ENCODE measurements at places on chromosomes 7 and 10. TPM values are rescaled to one million over a fixed set of nuclear protein-coding genes. Genes with fewer than 3 reads are reported as not detected.

Gene ACTA2
- 122 TPM for polyA plus RNA-seq

GRCh38 chr7:116426428-116427156 lies 72.9 kb upstream of the CAV2 start:
- no peak for DNase-seq
- H3K27ac ChIP-seq, result no peak overlapping the region
- no peaks in the 10 kb centered on the region for H3K27me3 ChIP-seq
- H3K4me1 ChIP-seq, result peaks cover 6% of the 10 kb centered on the region
- no peak overlapping the region for H3K4me3 ChIP-seq

DNA sequence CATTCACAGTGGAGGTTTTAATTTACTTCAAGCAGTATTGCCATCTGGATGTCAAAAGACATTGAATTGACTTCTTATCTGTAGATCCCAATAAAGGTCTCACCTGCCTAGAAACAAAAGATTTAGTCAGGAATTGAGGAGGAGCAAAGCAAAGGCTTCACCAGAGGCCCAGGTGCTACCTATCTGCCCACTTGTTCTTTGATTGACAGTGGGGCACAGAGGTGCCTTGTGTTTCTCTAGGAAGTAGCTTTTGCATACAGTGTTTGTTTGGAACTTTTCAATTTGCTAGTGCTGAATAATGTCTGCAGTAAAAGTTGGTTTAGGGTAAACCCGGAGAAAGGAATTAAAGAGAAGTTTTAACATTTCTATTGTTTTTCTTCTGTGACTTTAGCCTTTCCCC lies 40.4 kb downstream of the AUTS2 start:
- H3K4me3 ChIP-seq, result no peak overlapping the region
- DNase-seq, result no peak
- H3K27me3 ChIP-seq, result no peaks in the 10 kb centered on the region
- H3K27ac ChIP-seq, result no peak overlapping the region
- H3K36me3 ChIP-seq, result no peaks in the 10 kb centered on the region

Gene PON1
- polyA plus RNA-seq, result not detected

GRCh38 chr10:57627642-57628178 lies 640.0 kb downstream of the IPMK start:
- no peaks in the 10 kb centered on the region for H3K36me3 ChIP-seq
- no peak for DNase-seq
- no peak overlapping the region for H3K4me3 ChIP-seq
- no peaks in the 10 kb centered on the region for H3K27me3 ChIP-seq
- no peak overlapping the region for H3K27ac ChIP-seq
- H3K4me1 ChIP-seq, result no peaks in the 10 kb centered on the region

DNA sequence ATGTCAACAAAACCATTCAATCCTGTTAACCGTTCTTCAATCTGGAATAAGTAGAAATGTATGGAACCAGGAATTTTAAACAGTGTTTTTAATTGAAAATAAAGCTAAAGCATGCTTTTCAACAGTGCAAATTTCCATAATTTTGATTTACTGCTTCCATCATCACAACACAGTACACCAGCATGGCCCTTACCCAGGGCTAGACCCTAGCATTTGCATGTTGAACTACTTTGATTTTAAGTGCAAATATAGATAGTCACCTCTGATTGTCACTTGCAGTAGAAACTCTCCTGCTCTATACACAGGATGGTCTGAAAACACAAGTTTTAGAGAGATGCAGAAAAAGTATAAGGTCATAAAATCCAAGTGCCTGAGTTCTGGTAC lies 12.1 kb downstream of the SKIDA1 start:
- H3K4me1 ChIP-seq, result peaks cover 30% of the 10 kb centered on the region
- DNase-seq, result no peak
- H3K4me3 ChIP-seq, result no peak overlapping the region
- peaks cover 58% of the 10 kb centered on the region for H3K27me3 ChIP-seq
- no peak overlapping the region for H3K27ac ChIP-seq

GRCh38 chr10:51696251-51696650 lies 3.1 kb downstream of the CSTF2T start:
- no peak for DNase-seq
- H3K4me3 ChIP-seq, result no peak overlapping the region
- H3K27ac ChIP-seq, result no peak overlapping the region

DNA sequence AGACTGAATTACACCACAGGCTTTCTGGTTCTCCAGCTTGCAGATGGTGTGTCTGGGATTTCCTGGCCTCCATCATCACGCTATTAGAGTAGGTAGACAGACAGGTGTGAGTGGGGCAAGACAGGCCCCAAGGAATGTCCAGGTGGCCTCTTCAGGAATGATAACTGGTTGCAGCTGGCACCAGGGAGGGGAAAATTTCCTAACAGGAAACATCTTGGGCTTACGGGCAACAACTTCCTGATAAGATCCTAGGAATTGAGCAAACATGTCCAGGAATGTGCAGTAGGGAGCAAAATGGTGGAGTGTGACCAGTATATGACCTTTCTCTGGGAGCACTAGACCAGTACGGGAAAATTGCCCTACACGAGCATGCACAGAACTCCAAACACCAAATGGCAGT lies 11.3 kb downstream of the XRCC2 start:
- no peak overlapping the region for H3K4me3 ChIP-seq
- H3K4me1 ChIP-seq, result no peaks in the 10 kb centered on the region
- H3K27ac ChIP-seq, result no peak overlapping the region
- DNase-seq, result no peak
- no peaks in the 10 kb centered on the region for H3K36me3 ChIP-seq

DNA sequence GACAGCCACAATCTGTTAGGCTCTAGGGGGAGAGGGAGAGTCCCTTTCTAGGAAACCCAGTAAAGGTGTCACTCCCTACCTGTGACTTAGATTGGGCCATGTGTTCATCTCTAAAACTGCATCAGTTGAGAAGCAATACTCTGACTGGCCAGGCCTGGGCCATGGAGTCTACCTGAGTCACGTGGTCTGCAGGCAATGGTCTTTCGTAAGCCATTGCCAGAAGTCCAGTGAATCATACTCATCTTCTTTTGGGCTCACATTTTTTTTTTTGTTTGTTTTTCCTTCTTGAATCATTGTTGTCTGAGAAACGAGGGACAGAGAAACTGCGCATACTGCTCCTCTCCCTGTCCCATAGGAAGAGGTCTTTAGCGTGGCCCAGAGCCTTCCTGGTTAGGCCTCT lies 215.6 kb downstream of the CCSER2 start:
- no peak overlapping the region for H3K4me3 ChIP-seq
- H3K36me3 ChIP-seq, result no peaks in the 10 kb centered on the region
- no peaks in the 10 kb centered on the region for H3K4me1 ChIP-seq
- H3K27me3 ChIP-seq, result peaks cover 11% of the 10 kb centered on the region
- DNase-seq, result no peak
- H3K27ac ChIP-seq, result no peak overlapping the region

DNA sequence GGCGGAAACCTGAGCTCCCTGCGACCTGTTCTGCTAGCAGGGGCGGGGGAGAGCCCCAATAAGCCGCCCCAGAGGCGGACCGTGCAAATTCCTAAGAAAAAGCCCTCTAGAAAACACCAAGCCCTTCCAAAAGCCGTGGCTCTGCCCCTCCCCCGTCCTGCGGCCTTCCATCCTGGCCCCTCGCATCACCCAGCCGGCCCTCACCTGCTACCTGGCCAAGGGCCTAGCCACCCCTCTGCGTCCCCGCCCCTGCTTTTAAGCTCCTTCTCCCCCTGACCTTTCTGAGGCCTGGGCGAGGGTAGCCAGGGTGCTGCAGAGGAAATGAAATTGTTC lies 24.9 kb downstream of the SKIDA1 start:
- H3K36me3 ChIP-seq, result no peaks in the 10 kb centered on the region
- no peak overlapping the region for H3K27ac ChIP-seq

DNA sequence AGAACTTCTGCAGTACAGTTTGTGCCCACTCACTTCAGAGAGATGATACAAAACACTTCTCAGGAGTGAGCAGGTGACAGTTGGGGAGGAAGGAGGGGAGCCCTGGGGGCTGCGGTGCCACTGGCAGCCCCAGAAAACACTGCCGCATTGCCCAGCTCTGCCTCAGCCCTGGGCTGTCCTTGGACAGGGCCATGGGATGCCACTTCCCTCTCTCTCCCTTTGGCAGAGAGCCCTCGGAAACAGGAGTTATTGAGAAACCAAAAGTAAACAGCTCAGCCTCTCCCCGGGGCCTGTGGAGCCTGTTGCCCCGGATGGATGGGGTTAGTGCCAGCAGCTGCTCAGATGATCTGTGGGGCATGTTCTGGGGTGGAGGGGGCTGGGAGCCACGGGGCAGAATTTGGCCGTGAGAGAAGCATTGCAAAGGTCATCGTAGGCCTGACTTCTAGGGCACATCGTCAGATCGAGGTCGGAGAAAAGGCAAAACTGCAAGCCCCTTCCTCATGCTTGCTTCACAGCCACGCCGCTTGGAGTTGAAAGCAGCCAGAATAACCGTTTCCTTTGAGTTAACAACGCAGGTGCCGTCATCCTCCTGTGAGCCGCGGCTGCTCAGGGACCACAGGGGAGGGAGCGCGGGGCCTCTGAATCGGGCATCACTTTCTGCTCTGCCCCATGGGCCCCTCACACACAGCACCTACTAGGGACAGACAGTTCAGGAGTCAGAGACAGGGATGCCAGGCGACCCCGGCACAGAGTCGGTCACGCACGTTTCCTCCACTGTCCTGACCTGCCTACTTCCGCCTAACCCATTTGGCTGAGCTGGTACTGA lies 256.4 kb downstream of the CAMK1D start:
- no peaks in the 10 kb centered on the region for H3K36me3 ChIP-seq
- no peaks in the 10 kb centered on the region for H3K27me3 ChIP-seq
- peaks cover 2% of the 10 kb centered on the region for H3K4me1 ChIP-seq
- DNase-seq, result peak; percentile 58
- peak overlapping the region; percentile 72 for H3K27ac ChIP-seq

DNA sequence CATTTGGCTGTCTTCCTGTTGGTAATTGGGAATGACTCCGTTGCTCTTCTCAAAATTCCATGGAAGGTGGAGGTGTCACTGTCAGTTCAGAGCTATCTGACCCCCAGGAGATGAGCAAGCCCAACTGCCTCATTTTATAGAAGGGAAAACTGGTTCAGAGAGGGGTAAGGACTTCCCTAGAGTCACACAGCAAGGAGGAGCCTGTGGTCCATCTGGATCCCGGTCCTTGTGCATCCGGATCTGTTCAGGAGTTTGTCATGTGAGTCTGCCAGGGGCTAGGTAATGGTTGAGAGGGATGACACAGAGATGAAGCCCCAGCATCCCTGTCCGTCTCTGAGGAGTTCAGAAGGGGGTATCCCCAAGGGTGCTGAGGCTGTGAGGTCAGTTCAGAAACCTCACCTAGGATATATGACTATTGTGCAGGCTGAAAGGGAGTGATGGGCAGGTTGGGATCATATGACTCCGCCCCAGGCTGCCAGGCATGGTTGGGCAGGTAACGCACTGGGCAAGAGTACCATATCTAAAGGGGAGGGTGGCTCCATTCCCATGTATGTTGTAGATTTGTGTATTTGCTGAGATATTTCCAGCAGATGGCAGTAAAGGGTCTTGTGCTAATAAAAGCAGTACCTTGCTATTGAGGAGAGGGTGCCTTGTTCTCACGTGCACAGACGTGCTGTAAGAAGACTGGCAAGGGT lies 16.0 kb upstream of the SLC29A3 start:
- H3K4me3 ChIP-seq, result no peak overlapping the region
- DNase-seq, result no peak
- no peak overlapping the region for H3K27ac ChIP-seq
- H3K4me1 ChIP-seq, result no peaks in the 10 kb centered on the region

DNA sequence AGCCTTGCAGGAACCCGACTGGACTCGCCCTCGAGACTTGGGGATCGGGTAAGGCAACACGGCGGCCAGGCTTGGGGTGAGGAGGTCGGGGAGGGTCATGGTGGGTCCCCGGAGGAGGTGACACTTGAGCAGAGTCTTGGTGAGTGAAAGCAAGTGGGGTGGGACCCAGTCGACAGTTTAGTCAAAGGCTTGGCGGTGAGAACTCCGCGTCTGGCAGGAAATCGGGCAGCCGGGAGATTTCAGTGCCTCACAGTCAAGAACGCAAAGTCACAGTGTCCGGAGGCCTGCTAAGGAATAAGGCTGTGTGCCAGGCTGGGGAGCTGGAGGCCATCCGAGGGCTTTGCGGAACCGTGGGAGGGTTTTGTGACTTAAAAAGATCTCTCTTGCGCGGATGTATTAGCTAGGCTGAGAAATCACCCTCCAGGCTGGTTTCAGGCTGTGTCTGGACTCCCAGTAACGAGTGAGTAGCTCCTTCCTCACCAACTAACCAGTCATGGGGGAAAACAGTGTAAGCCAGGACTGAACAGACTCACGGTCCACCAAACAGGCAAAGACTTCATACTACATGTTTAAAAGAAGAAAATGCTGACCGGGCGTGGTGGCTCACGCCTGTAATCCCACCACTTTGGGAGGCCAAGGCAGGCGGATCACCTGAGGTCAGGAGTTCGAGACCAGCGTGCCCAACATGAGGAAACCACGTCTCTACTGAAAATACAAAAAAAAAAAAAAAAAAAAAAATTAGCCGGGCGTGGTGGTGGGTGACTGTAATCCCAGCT lies 613 bp downstream of the AP5Z1 start:
- DNase-seq, result peak; percentile 46
- H3K4me1 ChIP-seq, result peaks cover 32% of the 10 kb centered on the region
- H3K27me3 ChIP-seq, result no peaks in the 10 kb centered on the region
- H3K4me3 ChIP-seq, result peak overlapping the region; percentile 87
- no peaks in the 10 kb centered on the region for H3K36me3 ChIP-seq

Gene ANKRD7
- not detected for polyA plus RNA-seq

DNA sequence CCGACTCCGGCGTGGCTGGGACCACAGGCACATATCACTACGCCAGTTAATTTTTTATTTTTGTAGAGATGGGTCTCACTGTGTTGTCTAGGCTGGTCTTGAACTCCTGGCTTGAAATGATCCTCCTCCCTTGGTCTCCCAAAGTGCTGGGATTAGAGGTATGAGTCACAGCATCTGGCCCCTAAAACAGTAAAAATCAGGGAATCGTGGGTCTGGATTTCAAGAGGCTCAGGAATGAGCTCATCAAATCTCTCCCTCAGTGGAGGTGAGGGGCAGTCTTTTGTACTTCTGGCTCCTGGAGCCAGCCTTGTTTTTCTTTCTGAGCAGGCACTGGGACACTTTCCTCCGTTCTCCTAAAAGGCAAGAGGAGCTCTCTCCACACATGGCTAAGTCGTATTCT lies 32.1 kb upstream of the RHEB start:
- no peaks in the 10 kb centered on the region for H3K27me3 ChIP-seq
- peaks cover 7% of the 10 kb centered on the region for H3K36me3 ChIP-seq
- H3K4me1 ChIP-seq, result no peaks in the 10 kb centered on the region
- H3K27ac ChIP-seq, result no peak overlapping the region

DNA sequence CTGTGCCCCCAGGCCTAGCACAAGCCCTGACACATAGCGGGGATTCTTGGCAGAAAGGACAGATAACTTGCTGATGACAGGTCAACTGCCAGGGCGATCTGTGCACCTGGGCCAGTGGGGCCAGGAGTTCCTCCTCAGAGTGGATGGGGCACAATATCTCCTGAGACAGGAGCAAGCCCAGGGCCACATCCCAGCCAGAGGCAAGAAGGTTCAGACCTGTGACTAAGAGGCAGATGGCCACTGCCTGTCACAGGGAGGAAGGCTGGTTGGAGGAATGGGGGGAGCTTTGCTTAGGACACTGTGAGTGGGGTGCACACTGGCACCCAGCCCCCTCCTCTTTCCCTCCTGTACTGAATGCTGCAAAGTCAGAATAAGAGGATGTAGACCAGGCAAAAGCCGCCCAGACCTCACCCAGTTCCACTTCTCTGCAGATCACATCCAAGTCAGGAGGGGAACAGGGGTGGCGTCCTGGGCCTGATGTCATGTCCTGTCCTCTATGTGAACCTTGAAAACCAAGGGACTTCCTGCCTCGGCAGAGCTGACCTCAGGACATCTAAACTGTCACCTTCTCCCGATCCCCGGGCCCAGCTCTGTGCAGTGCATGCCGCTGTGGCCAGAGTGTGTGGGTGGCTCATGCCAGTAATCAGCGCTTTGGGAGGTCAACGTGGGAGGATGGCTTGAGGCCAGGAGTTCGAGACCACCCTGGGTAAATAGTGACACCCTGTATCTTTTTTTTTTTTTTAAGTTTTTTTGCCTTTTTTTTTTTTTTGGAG lies 1.3 kb downstream of the GUSB start:
- peak overlapping the region; percentile 73 for H3K4me3 ChIP-seq
- H3K27ac ChIP-seq, result peak overlapping the region; percentile 78
- peaks cover 25% of the 10 kb centered on the region for H3K36me3 ChIP-seq
- peaks cover 13% of the 10 kb centered on the region for H3K4me1 ChIP-seq
- DNase-seq, result peak; percentile 72

Measured in heart left ventricle (tissue), 16 donors.